Right lobe of liver (tissue), 6 donors: ENCODE measurements at places on chromosomes 2 and 18.

DNA sequence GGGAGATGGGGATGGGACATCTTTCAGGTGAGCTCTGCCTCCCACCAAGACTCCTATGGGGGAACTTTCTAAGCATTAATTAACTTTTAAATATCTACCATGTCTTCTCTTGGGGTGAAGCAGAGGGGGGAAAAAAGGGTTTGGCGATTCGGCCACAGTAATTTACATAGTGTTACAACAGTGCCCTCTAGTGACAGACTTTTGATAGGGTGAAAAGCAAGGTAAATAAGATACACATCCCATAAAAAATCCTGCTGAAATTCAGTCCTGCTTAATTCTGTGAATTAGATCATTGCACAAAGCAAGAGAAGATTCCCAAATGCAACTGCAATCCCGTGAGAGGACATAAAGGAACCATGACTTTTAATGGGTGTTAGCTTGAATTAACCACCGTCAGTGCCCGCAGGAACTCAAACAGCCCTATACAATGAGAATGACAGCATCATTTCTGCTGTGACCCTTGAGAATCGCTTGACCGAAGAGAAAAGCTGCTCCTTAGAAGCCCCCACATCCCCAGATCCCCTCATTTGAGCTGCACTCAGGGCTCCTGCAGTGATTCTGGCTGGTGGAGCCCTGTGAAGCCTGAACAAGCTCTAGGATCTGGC lies 32.8 kb downstream of the FAM124B start:
- DNase-seq, result no peak

DNA sequence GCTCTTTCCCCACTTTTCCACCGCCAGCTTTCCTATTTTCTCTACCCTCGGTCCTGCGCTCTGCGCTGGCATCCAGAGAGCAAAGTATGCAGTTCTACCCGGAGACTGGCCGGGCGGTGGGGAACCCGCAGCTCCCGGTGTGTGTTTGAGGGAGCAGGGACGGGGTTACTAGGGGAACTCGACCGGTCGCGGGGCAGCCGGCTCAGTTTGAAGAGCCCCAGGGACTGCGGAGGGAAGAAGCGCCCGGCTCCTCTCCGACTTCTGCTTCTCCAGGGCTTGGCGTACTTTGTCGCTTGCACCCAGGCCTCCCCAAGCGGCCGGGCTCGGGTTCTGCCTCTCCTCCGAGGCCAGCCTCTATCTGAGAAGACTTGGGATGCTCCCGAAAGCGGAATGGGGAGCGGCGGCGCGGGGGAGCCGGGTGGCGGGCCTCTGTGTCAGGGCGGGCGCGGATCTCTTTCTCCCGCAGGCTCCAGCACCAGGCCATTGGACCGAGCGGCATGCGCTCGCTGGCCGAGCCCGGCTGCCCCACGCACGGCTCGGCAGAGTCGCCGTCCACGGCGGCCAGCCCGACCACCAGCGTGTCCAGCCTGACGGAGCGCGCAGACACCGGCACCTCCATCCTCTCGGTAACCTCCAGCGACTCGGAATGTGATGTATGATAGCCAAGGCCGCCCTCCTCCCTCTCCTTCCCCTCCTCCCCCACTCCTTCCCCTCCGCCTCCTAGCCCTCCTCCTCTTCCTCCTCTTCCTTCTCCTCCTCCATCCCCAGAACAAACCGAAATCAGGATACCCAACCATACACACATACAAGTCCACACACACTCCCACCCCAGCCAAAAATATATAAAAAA lies 2.8 kb downstream of the SIX3 start:
- DNase-seq, result no peak

- DNase-seq, result no peak
These were observed 109.0 kb upstream of the SLC35G4 start for GRCh38 chr18:11500153-11501122.

DNA sequence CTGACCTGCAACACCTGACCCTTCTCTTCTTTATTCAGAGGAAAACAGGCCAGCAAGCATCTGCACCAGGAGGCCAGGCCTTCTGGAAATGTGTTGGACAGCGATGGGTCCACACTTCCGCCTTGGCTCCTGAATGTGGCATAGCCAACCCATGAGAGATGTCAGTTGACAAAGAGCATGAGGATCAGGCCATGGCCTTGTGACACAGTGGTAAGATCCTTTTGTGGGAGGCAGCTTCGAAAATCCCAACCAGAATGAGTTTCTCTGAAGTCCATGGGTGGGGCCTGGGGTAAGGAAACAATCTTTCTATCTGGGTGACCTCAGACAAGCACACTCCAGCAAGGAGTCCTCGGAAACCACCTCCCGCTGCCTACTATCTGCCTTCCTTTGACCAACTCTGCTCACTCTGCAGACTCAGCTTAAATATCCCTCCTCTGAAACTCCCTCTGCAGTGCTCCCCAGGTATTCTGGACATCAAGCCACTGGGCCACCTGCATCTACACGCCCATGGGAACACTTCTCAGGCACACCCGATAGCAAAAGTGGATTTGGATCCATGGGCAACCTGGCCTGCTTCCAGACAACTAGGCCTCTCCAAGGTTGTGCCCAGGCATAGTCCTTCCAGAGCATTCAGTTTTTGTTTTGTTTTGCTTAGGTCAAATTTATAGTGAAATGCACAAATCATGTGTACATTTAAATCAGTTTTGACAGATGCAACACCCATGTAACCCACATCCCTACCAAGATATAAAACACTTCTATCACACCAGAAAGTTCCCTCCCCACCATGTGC lies 3.6 kb upstream of the SH2D6 start:
- no peak for DNase-seq

DNA sequence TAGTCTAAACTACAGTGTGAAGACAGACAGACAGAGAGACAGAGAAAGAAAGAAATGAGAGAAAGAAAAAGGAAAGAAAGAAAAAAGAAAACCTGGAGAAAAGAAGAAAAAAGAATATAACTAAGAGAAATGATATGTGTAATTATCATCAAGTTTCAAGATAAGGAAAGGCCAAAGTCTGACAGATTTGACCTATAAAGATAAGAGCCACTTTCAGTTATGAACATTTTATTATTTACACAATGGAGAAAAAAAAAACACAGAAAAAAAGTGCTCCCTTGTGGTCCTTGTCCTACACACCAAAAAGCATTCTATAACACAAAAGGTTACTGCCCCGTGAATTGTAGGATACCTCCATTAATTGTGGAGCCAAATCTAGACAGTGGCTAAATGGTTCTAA lies 937.2 kb upstream of the DDX18 start:
- DNase-seq, result no peak
